ENCODE measurements at places on chromosomes 16 and 17.

DNA sequence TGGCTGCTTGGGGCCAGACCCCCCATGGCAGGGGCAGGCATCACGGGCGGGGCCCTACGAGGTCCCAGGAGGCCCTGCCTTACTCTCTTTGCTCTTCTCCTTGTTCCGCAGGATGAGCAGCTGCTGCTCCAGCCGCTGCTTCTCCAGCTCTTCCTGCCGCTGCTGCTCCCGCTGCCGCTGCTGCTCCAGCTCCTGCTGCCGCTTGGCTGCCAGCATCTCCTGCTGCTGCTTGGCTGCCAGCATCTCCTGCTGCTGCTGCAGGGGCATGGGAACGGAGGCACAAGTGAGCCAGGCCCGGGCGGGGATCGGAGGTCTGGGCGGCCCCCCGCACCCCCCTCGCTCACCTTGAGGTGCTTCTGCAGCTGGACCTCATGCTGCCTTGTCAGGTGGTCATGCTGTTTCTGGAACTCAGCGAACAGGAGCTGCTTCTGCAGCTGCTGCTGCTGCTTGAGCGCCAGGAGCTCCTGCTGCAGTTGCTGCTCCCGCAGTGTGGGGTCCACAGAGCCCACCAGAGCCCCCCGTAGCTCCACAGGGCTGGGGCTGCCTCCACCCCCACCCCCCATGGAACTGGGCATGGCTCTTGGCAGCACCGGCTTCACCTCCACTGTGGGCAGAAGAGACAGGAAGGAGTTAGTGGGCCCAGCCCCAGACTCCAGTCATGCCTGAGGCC lies 22.8 kb downstream of the G6PC3 start:
- no peak for DNase-seq

- DNase-seq: no peak
Observed at GRCh38 chr16:65306300-65306699, 184.4 kb upstream of the CDH11 start.

- DNase-seq: no peak
Observed at GRCh38 chr16:88906020-88906419, 39.6 kb upstream of the PABPN1L start.

GRCh38 chr17:75693500-75694481 lies 26.7 kb downstream of the SAP30BP start:
- no peak for DNase-seq

GRCh38 chr16:10664720-10665126 lies 30.0 kb downstream of the TEKT5 start:
- no peak for DNase-seq

DNA sequence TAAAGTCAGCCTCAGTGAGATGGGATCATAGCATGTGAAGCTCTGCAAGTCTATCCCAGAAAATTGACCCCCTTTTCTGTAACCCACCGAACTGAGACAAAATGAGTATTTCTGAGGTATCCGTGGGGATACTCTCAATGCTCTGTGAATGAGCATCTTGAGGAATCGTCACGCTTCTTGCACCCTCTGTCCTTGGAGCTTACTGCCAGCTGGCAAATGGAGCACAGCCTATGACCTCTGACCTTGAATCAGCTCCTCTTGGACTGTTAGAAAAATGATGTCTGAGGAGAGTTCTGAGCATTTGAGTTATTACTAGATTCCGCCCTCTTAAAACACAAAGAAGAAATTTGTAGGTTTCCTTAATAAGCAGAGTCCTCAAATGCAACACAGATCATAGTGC lies 342.1 kb downstream of the ZFHX3 start:
- DNase-seq: no peak

DNA sequence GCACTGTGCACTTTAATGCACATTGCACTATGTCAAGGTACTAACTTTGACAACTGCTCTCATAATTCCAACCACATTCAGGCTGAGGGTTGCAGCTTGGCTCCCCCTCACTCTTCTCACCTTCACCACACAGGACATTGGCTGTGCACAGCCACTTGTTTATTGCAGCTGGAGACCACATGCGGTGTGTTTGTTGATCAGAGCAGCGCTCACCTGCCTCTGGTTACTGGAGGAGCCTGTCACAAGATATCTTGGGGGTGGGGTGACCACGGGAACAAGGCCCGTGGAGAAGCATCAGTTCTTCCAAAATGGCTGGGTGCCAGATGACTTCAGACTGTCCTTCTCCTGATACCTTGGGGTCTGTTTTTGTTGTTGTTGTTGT lies 10.6 kb upstream of the CCL5 start:
- DNase-seq: peak; percentile 75

Data from effector memory CD8-positive, alpha-beta T cell (primary cell).